ENCODE measurements at places on chromosomes 7 and 10. TPM values are rescaled to one million over a fixed set of nuclear protein-coding genes. Genes with fewer than 3 reads are reported as not detected.

CALHM3 gene
- total RNA-seq, result not detected

GNGT1 gene
- total RNA-seq, result not detected

DNA sequence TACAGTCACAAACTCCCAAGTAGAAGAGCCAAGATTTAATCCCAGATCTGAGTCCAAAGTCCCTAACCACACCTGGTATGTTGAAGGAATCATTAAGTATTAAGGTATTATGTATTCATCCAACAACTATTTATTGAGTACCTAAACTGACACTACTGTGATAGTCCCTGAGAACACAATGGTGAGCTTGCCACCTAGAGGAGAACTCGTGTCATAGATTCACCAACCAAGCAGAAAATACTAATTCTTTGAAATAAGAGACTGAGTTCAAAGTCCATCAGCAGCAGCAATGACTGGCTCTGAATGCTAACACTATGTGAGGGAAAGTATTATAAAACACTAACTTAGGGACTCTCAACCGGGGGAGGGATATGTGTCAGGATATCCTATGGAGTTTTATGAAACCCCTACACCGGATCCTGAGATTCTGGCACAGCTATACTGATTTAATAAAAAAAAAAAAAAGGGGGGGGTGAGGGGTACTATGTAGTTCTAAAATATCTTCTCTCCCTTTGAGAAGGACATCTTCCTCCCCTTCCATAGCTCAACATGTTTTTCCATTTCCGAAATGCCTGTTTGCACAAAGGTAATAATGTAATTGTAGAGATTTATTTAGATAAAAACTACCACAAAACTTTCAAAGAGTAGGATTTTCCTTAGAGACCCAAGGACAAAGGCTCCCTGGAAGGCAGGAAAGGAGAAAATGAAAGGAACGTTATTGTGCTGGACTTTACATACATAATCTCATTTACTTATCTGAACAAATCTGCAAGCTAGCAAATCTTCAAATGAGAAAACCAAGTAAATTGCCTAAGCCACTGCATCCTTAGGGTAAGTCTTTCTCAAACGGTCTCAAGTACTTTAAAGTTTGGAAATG is 1.6 kb downstream of the NCOA4 start:
- DNase-seq, result no peak

DNA sequence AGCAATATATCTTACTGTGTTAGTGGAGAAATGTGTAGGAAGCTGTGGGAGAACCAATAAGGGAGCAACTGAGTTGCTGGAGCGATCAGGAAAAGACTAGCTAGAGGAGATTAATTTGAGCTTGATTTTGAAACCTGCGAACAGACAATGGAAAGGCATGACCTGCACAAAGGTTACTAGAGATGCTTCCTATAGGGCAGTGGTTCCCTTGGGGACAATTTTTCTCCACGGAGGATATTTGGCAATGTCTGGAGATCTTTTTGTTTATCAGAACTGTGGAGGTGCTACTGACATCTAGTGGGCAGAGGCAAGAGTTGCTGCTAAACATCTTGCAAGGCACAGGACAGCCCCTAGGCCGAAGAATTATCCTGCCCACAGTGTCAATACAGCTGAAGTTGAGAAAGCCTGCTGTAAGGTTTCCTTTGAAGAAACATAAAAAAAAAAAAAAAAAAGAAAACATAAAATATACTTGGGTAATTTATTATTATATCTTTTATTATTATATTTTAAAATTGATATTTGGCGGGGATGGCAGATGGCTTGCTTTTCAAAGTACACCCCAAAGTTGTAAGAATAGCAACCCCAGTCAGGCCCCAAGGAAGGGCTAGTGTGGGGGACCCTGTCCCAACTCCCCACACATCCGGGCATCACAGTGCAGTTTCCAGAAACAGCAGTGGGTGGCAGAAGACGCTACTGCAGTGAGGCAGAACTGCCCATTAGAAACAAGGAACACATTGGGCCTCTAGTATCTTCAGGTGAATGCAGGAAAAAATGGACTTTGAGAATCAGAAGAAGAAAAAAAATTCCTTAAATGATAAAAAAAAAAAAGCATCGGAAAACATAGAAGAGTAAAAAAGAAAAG is 481.6 kb downstream of the SH2D4B start:
- DNase-seq, result no peak

DNA sequence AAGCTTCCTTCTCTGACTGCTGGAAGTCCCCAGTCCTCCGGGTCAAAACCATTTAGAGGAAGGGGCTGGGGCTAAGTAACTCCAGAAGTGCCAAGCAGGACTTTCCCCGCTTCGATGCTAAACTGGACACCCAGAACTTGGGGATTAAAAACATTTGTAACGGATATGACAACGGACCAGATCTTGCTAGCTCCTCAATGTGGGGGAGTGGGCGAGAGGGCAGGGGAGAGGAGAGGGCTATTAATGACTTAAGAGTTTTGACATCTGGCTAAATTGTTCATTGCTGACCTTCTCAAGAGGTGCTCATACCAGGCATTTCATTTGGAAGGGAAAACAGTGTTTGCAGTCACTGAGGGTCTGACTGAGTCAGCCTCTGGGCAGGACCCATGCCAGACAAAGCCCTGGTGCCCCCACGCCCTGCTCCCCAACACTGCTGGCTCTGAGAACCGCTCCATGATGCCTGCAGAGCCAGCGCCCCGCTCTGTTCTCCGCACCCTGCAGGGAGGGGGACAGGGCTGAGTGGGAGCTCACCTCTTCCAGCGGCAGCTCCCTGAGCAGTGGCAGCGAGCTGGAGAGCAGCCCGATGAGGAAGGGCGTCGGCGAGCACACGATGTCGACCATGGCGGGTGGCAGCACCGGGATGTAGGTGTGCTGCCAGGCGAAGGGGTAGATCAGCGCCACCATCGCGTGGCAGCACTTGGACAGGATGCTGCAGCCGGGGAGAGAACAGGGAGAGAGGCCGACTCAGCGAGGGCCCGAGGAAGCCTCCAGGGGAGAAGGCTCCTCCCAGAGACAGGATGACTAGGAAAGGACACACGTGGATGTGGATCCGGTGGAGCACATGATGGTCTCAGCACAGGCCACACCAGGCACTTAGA is 47.7 kb upstream of the MKRN1 start:
- DNase-seq, result no peak

DNA sequence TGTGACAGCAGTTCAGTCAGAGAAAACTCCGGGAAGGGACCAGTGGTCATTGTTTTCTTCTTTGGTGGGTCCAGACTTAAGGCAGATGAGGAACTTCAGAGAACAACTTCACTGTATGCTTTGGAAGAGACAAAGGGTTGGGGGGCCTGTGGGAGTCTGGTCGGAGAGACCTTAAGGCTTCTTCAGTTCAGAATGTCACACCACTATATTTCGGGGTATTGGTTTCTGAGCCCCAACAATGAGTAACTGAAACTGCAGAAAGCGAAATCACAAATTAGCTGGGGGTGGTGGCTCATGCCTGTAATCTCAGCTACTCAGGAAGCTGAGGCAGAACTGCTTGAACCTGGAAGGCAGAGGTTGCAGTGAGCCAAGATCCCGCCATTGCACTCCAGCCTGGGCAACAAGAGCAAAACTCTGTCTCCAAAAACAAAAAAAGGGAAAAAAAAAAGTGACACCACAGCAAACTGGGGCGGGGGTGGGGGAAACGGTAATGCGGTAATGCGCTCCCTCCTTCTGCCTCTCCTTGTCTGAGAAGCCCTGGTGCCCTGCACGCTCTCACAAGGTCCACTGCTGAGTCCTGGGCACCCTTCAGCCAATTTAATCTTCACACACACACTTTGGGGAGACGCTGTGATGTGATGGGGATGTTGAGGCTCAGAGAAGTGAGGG is 2.2 kb upstream of the ADIRF start:
- DNase-seq, result no peak
